Endothelial cell (in vitro differentiated cells): ENCODE measurements at places on chromosomes 6 and 20.

GRCh38 chr6:121142093-121142492 lies 192.2 kb downstream of the TBC1D32 start:
- no peaks in the 10 kb centered on the region for H3K4me1 ChIP-seq
- no peaks in the 10 kb centered on the region for H3K27me3 ChIP-seq
- H3K27ac ChIP-seq = no peak overlapping the region
- H3K36me3 ChIP-seq = peaks cover 4% of the 10 kb centered on the region
- DNase-seq = no peak

DNA sequence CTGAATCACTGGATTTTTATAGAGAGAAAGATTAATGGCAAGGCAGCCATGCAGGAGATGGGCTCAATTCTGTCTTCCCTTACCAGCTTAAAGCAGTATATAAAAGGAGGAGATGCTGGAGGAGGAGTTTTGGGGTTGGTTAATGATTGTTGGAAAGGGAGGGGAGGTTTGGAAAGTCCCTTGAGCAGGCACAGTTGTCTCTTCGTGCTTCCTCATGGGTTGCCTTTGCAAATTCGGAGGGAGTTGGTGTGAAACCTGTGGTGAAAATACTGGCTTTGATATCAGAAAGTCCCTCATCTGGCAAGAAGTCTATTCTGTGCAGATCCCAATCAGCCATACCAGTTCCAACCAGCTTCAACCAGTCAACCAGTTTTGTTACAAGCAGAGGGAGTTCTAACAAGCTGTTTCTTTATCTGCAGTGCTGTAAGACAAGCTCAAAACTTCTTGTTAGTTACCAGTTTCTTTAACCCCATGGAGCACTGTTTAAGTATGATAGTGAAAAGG lies 107.0 kb downstream of the HIVEP1 start:
- H3K27me3 ChIP-seq = no peaks in the 10 kb centered on the region
- H3K4me1 ChIP-seq = peaks cover 3% of the 10 kb centered on the region
- H3K36me3 ChIP-seq = peaks cover 4% of the 10 kb centered on the region
- H3K4me3 ChIP-seq = no peak overlapping the region

DNA sequence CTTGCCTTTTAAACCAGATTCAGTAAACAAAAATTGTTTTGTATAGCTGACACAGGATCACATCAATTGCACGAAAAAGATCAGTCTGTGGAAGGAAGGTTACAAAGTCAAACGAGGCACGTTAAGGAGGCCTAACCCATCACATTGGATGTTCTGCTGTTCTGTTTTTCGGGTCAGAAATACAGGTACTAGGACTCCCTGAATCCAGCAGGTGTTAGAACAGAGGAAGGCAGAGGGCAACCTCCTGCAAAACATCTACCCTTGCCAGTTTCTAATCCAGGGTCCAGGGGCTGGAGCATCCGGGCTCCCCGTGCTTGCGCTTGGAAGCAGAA lies 64.6 kb downstream of the PLG start:
- no peak overlapping the region for H3K27ac ChIP-seq
- peak overlapping the region; percentile 73 for H3K4me3 ChIP-seq
- H3K4me1 ChIP-seq = no peaks in the 10 kb centered on the region

- peaks cover 6% of the 10 kb centered on the region for H3K4me1 ChIP-seq
- no peak overlapping the region for H3K27ac ChIP-seq
- H3K27me3 ChIP-seq = peaks cover 1% of the 10 kb centered on the region
- H3K4me3 ChIP-seq = peak overlapping the region; percentile 68
These were observed 726 bp downstream of the FLRT3 start for GRCh38 chr20:14336686-14337085.

GRCh38 chr20:53920647-53921245 lies 149.6 kb downstream of the BCAS1 start:
- H3K27me3 ChIP-seq = no peaks in the 10 kb centered on the region
- no peak overlapping the region for H3K4me3 ChIP-seq
- no peak overlapping the region for H3K27ac ChIP-seq

- no peak overlapping the region for H3K27ac ChIP-seq
- DNase-seq = no peak
- H3K36me3 ChIP-seq = peaks cover under 1% of the 10 kb centered on the region
- no peaks in the 10 kb centered on the region for H3K4me1 ChIP-seq
These were observed 47.7 kb upstream of the RCAN2 start for GRCh38 chr6:46538800-46539480.

DNA sequence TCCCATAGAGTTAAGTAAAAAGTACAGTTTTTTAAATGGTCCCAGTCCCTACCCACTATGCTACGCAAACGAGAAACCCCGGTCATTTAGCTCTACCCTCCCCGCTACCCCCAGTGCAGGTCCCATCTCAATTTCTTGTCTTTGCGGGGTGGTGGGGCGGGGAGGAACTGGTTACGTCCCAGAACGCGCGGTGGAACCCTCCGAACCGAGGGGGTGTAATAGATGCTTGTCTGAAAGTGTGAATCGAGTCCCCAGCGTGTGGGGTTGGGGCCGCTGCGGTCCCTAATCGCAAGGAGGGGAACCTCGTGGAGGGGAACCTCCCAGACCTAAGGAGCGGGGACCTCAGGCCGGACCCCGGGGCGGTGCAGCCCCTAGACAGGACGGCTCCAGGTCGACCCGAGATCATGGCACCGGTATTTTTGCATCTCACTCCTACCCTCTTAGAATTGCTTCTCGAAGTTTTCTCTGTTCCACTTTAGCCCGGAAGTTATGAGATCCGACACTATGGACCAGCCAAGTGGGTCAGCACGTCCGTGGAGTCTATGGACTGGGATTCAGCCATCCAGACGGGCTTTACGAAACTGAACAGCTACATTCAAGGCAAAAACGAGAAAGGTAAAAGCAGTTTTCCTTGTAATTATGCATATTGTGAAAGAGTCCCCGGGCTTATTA lies 779 bp downstream of the HEBP2 start:
- H3K36me3 ChIP-seq = peaks cover 26% of the 10 kb centered on the region
- peak overlapping the region; percentile 92 for H3K4me3 ChIP-seq
- H3K27ac ChIP-seq = no peak overlapping the region

- no peak for DNase-seq
- no peak overlapping the region for H3K27ac ChIP-seq
- no peaks in the 10 kb centered on the region for H3K4me1 ChIP-seq
- H3K36me3 ChIP-seq = no peaks in the 10 kb centered on the region
- no peak overlapping the region for H3K4me3 ChIP-seq
These were observed 37.1 kb downstream of the PHF3 start for GRCh38 chr6:63672582-63673129.

DNA sequence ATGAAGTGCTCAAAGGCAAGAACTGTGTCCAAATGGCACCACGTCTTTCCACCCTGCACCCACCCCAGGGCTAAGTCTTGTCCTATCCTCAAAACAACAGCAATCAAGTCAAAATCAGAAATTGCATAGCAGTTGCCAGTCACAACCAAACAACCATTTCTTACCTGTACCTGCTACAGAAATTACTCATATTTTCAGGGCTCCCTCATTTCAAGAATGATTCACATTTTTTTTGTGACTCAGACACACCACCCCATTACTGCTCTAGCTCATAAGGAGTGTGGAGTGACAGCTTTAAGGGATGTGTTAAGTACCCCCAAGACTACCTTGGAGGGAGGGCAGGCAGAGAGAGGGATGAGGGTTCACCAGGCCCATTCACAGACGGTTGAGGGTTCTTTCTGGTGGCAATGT lies 111.7 kb downstream of the TRERF1 start:
- H3K27me3 ChIP-seq = peaks cover 4% of the 10 kb centered on the region
- peaks cover 11% of the 10 kb centered on the region for H3K4me1 ChIP-seq

GRCh38 chr6:52189974-52190373 lies 3.8 kb downstream of the IL17A start:
- no peak overlapping the region for H3K27ac ChIP-seq
- DNase-seq = no peak
- no peaks in the 10 kb centered on the region for H3K36me3 ChIP-seq
- no peak overlapping the region for H3K4me3 ChIP-seq
- H3K27me3 ChIP-seq = no peaks in the 10 kb centered on the region
- H3K4me1 ChIP-seq = no peaks in the 10 kb centered on the region

DNA sequence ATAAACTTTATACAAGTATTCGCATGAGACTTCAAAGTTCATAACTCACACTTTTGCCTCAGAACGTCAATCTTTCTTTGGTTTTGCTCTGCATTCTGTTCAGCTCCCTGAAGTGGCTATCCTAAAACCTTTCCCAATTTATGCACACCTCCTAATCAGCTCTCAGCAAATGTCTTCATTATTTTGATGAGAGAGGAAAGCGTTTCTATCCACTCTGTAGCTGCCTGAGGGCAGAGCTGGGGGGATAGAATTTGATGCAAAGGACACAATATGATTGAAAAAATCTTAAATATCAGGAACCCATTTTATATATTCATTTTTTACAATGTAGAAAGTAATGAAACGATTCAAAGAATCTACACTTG lies 66.8 kb downstream of the MOXD1 start:
- H3K4me3 ChIP-seq = no peak overlapping the region
- H3K4me1 ChIP-seq = no peaks in the 10 kb centered on the region
- no peak for DNase-seq

- no peak overlapping the region for H3K4me3 ChIP-seq
- no peak for DNase-seq
- no peaks in the 10 kb centered on the region for H3K36me3 ChIP-seq
- no peaks in the 10 kb centered on the region for H3K27me3 ChIP-seq
- H3K4me1 ChIP-seq = peaks cover 17% of the 10 kb centered on the region
These were observed 14.2 kb upstream of the PREX1 start for GRCh38 chr20:48841875-48842529.

DNA sequence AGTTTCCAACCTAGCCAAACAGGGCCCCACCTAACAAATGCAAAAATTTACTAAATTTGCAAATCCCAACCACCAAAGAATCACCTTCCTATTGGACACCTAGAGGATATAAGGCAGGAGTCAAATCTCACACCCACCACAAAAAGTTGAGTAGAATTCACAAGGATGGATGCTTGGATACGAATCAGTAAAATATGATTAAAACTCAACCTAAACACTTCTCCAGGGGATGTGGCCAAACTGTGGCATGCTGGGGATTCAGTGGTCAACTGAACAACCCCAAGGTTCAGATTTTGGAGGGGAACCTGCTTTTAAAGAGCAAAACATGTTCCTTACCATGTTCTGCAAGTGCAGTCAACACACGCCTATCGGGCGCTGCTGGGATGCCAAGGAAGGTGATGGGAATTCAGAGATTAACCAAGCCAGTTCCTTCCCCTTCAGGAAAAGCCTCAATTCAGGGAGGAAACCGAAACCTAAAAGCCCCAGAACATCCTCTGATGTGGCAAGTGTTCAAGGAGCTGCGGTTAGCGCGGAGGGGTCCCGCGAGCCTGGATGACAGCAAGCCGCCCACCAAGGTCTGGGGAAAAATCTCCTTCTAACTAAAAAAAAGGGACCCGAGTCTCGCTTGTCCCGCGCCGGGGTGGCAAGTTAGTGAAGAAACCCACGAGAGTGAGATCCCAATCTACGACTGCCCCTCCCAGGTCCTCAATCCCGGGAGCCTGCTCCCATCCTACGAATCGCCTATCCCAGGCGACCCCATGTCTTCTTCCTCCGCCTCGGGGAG lies 902 bp downstream of the SAMHD1 start:
- H3K27ac ChIP-seq = peak overlapping the region; percentile 78
- peak overlapping the region; percentile 98 for H3K4me3 ChIP-seq
- peaks cover 23% of the 10 kb centered on the region for H3K4me1 ChIP-seq
- peak; percentile 31 for DNase-seq
- peaks cover 4% of the 10 kb centered on the region for H3K27me3 ChIP-seq

DNA sequence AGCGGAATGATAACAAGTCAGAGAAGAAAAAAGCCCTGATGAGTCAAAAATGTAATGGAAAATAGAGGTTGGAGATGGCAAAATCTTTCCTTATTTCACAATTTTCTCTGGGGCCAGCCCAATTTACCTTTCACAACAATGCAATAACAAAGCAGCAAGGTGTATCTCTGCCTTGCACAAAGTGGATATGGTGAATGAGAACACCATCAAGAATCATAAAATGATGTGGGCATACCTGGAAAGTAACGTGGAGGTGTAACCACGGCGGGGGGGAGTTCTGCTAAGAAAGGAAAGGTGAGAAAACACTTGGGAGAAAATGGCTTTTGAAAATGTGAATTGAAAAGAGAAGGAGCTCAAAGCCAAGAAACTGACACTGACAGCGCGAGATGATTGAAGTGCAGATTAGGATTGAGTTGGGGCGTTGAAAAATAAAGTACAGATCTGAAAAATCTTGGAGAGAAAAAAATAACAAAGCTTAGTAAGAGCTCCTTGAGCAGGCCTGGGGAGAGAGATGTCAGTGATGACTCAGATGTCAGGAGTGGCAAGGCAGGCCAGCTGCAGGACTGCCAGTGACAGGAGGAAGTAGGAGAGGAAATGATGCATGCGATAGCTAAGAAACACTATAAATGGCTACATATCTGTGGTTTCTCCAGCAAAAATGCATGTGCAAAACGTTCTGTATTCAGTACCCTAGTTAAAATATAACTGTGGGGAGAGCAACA lies 26.2 kb downstream of the ARHGAP18 start:
- peak; percentile 31 for DNase-seq
- peak overlapping the region; percentile 72 for H3K4me3 ChIP-seq
- H3K36me3 ChIP-seq = peaks cover 32% of the 10 kb centered on the region
- peaks cover 77% of the 10 kb centered on the region for H3K4me1 ChIP-seq
- peaks cover 5% of the 10 kb centered on the region for H3K27me3 ChIP-seq

- H3K36me3 ChIP-seq = no peaks in the 10 kb centered on the region
- no peak for DNase-seq
- peaks cover 18% of the 10 kb centered on the region for H3K4me1 ChIP-seq
- H3K27me3 ChIP-seq = no peaks in the 10 kb centered on the region
These were observed 24.7 kb downstream of the MGME1 start for GRCh38 chr20:17993546-17993945.

DNA sequence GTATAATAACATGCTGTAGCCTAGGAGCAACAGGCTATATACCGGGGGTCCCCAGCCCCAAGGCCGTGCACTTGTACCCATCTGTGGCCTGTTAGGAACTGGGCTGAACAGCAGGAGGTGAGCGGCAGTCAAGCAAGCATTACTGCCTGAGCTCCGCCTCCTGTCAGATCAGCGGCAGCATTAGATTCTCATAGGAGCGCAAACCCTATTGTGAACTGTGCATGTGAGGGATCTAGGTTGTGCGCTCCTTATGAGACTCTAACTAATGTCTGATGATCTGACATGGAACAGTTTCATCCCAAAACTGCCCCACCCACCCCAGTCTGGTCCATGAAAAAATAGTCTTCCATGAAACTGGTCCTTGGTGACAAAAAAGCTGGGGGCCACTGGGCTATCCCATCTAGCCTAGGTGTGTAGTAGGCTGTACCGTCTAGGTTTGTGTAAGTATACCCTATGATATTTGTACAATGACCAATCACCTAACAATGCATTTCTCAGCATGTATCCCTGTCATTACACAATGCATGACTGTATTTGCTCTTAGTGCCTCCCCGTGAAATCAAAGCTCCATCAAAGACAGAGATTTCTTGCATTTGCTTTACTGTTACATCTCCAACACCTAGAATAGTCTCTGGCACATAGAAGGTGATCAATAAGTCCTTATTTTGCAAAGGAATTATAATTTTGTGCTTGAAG lies 30.8 kb downstream of the NHSL1 start:
- no peak overlapping the region for H3K27ac ChIP-seq
- peak overlapping the region; percentile 47 for H3K4me3 ChIP-seq
- H3K27me3 ChIP-seq = no peaks in the 10 kb centered on the region
- no peak for DNase-seq

- H3K27ac ChIP-seq = peak overlapping the region; percentile 0
- no peaks in the 10 kb centered on the region for H3K27me3 ChIP-seq
- DNase-seq = no peak
These were observed 54.7 kb downstream of the PHF20 start for GRCh38 chr20:35826397-35826998.
